ENCODE measurements at places on chromosomes 5 and 9. TPM values are rescaled to one million over a fixed set of nuclear protein-coding genes. Genes with fewer than 3 reads are reported as not detected.

KCNMB1 gene
- 3.1 TPM for total RNA-seq

DNA sequence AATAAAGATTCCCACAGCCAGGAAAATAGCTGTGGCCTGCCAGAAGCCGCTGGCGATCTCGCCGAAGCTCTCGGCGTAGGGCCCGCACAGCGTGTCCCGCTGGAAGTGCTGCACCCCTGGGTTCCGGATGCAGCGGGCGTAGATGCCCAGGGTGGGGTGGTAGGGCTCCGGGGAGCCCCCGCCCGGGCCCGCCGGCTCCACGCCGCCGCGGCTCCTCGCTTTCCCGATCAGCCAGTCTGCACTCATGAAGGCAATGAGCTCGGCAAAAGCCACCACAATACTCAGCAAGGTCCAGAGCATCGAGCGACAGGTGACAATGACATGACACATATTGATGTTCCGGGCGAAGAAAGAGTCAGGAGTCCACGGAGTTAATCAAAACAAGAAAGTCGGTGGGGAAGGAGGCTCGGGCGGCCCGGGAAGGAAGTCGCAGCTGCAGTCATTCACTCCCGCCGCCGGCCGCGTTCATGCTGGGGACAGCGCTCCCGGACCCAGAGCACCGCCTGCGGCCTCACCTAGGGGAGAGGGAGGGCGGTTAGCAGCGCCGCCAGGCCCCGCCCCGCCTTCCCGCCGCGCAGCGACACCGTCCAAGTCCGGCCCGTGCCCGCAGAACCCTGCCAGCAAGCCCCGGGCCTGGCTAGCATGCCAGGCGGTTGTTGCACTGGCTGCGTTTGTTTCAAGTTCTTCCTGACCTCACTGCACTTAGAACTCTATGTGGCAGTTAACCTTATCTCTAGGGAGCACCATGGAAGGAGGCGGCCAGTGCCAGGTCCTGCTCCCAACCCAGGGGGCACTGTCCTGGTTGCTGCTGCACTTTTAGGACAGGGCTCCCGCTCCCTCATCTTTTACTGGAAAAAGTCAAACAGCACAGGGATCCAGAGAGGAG is 138.4 kb downstream of the LHFPL2 start:
- H3K4me3 ChIP-seq, result peak overlapping the region; percentile 27
- H3K27me3 ChIP-seq, result no peaks in the 10 kb centered on the region
- DNase-seq, result peak; percentile 71

BSPRY gene
- 14.2 TPM for total RNA-seq

- no peak overlapping the region for H3K27ac ChIP-seq
- no peak overlapping the region for H3K4me3 ChIP-seq
- H3K4me1 ChIP-seq, result no peaks in the 10 kb centered on the region
- no peaks in the 10 kb centered on the region for H3K27me3 ChIP-seq
- no peaks in the 10 kb centered on the region for H3K36me3 ChIP-seq
- DNase-seq, result no peak
These were observed 173.3 kb downstream of the FGF18 start for GRCh38 chr5:171592736-171593135.

DNA sequence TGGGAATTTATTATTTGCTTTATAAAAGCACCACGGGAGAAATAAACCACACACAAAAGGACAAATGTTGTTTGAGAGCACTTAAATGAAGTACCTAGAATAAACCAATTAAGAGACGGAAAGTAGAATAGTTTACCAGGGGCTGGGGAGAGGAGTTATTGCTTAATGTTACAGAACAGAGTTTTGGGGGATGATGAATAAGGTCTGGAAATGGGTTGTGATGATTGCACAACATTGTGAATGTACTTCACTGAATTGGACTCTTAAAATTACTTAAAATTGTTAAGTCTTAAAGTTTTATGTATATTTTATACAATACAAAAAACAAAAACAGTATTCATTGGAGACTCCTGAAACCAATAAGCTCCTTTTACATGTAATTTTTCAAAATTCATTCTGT is 1.5 kb downstream of the ZBTB43 start:
- peaks cover 12% of the 10 kb centered on the region for H3K4me1 ChIP-seq
- H3K27me3 ChIP-seq, result no peaks in the 10 kb centered on the region
- H3K36me3 ChIP-seq, result no peaks in the 10 kb centered on the region
- H3K27ac ChIP-seq, result peak overlapping the region; percentile 45
- no peak for DNase-seq

Measured in testis (tissue), 5 donors.